ENCODE measurements at places on chromosomes 5 and 9.
A peak's percentile ranks its signal among the peaks of the same experiment; 100 is the strongest.

DNA sequence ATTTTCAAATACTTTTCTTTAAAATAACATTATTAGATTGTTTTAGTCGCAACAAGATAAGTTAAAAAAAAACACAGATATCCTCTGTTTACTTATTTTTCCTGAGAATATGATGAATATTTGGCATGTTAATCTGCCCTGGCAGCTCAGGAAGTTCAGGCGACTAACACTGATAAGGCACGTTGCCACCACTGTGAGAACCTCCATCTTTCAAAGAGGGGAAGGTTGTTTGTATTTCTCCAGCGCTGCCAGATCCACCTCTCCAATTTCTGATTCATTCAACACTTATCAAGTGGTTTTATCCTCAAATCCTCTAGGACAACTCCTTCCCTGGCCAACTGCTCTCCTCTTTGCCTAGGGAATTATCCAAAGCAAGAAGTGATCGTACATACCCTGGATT lies 21.8 kb downstream of the CTNNAL1 start:
- no peak for DNase-seq

DNA sequence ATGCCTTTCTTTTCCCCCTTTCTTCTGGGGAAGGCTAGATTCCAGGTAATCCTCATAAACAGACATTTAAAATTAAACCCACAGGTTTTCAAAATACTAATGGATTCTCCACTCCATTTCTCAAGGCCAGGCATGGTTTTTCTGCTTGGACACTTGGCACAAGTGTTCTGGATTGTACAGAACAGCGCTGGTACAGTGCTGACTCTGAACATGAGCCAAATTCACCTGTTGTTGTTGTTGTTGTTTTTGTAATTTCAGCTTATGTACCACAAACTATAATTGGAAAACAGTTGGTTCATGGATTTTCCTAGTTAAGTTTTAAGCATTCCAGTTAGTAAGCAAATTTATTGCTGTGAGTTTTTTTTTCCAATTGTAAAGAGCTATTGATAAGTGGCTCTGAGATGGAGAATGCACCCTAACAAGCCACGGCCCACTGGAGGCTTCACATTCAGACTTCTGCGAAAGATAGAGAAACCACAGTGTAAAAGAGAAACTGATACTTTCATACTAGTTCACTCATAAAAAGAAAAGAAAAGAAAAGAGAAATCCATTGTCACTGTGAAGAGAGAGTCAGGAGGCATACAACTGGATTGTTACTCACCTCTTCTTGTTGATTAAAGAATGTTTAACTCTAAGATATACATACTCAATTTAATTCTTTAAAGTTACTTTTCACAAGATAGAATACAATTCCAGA lies 16.2 kb upstream of the ITGA1 start:
- no peak for DNase-seq

DNA sequence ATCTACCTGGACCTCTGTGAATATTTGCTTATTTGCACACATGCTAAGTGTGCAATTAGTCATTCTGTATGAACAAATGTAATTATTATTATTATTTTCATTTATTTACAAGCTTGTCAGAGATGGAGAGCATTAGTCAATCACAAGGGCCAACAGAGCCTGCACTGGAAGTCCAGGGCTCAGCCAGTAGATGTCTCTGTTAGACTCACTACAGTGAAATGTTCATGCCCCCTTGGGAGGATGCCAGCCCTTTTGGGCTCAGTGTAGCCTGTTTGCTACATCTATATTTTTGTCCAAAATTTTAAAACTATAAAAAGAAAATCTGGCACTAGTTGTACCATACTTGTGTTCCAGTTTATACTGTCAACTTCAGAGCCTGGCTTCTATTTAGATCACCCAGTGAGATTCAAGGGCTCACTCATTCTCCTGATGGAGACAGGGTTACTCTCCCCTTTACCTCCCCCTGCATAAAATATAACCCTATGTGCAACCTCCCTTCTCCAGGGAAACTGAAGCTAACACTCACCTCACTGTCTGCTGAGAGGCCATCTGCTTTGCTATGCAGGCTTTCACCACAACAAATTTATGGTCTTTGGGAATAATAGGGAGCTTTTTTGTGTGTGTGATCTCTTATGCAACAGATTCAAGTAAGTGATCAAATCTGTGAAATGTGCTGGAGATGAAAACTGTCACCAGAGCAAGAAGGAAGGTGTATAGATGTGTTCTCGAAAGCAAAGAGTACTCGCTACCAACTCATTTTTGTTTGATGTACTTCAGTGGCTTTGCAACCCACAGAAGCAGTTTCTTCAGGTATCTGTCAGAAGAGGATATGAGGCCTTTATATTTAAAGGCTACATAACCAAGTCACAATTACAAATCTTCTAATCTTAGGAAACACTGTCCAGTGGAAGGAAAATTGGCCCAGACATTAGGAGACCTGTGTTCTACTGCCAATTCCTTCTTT lies 99.9 kb upstream of the TLE4 start:
- DNase-seq: peak; percentile 45

DNA sequence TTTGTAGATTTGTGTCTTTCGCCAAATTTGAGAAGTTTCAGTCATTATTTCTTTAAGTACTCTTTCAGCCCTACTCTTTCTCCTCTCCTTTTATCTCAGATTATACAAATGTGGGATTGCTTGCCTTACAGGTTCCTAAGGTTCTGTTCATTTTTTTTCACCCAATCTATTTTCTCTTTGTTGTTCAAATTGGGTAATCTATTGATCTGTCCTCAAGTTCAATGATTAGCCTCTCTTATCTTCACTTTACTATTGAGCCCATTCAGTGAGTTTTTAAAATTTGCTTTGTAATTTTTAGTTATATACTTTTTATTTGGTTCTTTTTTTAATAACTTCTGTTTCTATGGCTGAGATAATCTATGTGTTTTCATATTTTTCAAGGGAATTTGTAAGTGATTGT lies 282.1 kb downstream of the FER start:
- DNase-seq: no peak

Measured in NCI-H2081 (cell line).